ENCODE measurements at places on chromosomes 4 and X. TPM values are rescaled to one million over a fixed set of nuclear protein-coding genes. Genes with fewer than 3 reads are reported as not detected.

The GAGE12E gene
- not detected for total RNA-seq

The C4orf54 gene
- 1.2 TPM for total RNA-seq

The MAGEB2 gene
- total RNA-seq, result not detected

The CNKSR2 gene
- total RNA-seq, result 0.47 TPM

The PNMA6F gene
- total RNA-seq, result not detected

The IBSP gene
- not detected for total RNA-seq

The RAB41 gene
- not detected for total RNA-seq

The CT83 gene
- total RNA-seq, result not detected

The ZXDA gene
- total RNA-seq, result 4.0 TPM

The XK gene
- total RNA-seq, result 11.0 TPM

The CT45A2 gene
- not detected for total RNA-seq

The PGM2 gene
- total RNA-seq, result 11.5 TPM

The ZNF157 gene
- total RNA-seq, result not detected

The CT45A6 gene
- total RNA-seq, result not detected

The RHOXF2B gene
- not detected for total RNA-seq

The YY2 gene
- total RNA-seq, result 0.30 TPM

The STIM2 gene
- 12.2 TPM for total RNA-seq

The ETDB gene
- total RNA-seq, result not detected

The PPEF2 gene
- not detected for total RNA-seq

The PNMA6E gene
- not detected for total RNA-seq

The F11 gene
- 0.30 TPM for total RNA-seq

The RNF128 gene
- total RNA-seq, result 0.36 TPM

The SMIM10L2A gene
- total RNA-seq, result 0.82 TPM

The PWWP3B gene
- 15.5 TPM for total RNA-seq

The IL13RA2 gene
- not detected for total RNA-seq

The NUDT10 gene
- total RNA-seq, result 0.27 TPM

The SLC26A1 gene
- not detected for total RNA-seq

The ADAMTS3 gene
- 0.60 TPM for total RNA-seq

The HSFX3 gene
- total RNA-seq, result 0.25 TPM

The GYPA gene
- total RNA-seq, result not detected

The GPAT3 gene
- total RNA-seq, result 44.2 TPM

The USP17L20 gene
- total RNA-seq, result not detected

The TNMD gene
- total RNA-seq, result 0.22 TPM

The SCLT1 gene
- total RNA-seq, result 10.3 TPM

The PRRG1 gene
- 12.9 TPM for total RNA-seq

The GEMIN8 gene
- 12.6 TPM for total RNA-seq

The TMEM31 gene
- not detected for total RNA-seq

The GPR50 gene
- total RNA-seq, result not detected

Data from left ventricle myocardium inferior (tissue), 1 donor.